ENCODE measurements at places on chromosomes 12 and 14. TPM values are rescaled to one million over a fixed set of nuclear protein-coding genes. Genes with fewer than 3 reads are reported as not detected.

GRCh38 chr12:67852701-67853100 is 136.5 kb upstream of the IFNG-AS1 start:
- DNase-seq = no peak

GRCh38 chr12:132807295-132808092 is 21.2 kb downstream of the GOLGA3 start:
- DNase-seq = peak; percentile 35

The C12orf56 gene
- total RNA-seq = not detected

The DAO gene
- total RNA-seq = not detected

DNA sequence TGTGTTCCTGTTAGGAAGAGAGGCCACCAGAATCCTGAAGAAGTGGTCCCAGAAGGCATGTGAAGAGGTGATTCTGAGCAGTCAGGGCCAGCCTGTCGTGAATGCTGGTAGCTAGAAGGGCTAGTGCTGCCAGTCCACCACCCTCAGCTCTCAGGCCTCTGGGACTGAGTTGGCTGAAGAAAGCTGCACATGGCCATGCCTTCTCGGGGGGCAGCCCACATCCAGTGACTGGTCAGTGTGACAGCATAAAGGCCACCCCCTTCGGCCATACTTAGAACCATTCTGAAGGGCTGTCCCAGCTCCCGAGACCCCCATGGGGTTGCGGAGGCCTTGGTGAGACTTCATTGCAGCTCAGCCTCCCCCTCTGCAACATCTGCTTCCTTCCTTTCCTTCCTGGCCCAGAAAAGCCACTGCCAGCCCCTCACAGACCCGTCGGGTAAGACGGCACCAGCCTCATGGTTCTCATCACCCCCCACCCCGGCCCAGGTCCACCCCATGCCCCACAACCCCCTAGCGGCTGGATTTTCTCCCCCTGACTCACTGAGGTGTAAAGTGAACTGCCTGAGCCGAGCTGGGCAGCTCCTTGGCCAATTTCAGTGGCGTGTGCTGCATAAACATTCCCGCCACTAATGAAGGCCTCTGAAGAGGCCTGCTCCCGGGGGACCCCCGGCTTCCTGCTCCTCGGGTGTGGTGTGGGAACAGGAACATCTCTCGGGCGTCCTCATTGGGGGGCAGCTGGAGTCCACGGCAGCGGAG is 49.5 kb upstream of the DIO3 start:
- DNase-seq = no peak

GRCh38 chr14:103546652-103547454 is 15.6 kb downstream of the BAG5 start:
- peak; percentile 91 for DNase-seq

DNA sequence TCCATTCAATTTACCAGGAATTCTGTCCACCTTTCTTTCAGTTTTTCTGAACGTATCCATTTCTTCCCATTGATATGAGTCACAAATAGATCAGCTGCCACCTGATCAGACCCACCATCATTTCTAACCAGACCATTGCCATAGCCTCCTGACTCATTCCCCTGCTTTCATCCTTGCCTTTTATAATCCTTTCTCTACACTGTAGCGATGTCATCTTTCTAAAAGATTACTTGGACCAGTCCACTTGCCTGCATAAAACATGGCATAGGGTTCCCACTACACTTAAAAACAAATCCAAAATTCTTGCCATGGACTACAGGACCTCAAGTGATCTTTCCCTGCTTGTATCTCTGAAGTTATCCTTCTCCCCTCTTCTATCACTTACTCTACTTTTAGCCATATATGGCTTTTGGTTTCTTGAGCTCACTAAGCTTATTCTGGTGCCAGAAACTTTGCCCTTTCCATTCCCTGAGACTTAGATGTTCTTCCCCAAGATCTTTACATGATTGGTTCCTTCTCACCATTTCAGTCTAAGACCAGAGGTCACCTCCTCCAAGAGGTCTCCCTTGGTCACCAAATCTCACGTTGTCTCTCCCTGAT is 149.5 kb upstream of the KRR1 start:
- DNase-seq = no peak

The FKBP4 gene
- total RNA-seq = 36.4 TPM

- DNase-seq = no peak
Observed at GRCh38 chr14:96057738-96058137, 18.6 kb downstream of the C14orf132 start.
